ENCODE measurements at places on chromosomes 13 and 19.

DNA sequence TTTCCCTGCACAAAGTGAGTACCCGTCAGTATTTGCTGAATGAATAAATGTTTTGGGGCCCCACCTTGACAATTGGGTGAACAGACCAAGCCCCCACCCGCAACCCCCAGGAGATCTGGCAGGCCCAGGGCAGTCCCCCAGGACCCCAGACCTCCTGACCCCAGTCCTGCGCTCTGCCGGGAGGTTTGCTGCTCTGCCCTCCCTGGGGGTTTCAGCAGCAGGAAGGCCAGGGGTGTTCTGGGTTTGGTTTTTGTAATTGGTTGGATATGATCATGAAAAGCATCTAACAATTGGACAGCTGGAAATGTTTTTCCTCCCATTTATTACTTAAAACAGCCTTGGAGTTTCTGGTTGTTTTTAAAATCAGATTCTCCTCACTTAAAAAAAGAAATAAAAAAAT, 193.8 kb downstream of the URI1 start:
- DNase-seq, result no peak

DNA sequence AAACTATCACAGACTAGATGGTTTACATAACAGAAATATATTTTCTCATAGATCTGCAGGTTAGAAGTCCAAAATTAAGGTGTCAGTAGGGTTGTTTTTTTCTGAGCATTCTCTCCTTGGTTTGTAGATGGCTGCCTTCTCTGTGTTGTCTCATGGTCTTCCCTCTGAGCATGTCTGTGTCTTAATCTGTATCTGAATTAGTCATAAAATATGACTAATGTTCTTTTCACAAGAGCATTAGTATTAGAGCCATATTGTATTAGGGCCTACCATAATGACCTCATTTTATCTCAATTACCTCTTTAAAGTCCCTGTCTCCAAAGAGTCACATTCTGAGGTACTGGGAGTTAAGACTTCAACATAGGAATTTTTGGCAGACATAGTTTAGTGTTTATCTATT, 77.2 kb upstream of the OBI1 start:
- DNase-seq, result no peak

DNA sequence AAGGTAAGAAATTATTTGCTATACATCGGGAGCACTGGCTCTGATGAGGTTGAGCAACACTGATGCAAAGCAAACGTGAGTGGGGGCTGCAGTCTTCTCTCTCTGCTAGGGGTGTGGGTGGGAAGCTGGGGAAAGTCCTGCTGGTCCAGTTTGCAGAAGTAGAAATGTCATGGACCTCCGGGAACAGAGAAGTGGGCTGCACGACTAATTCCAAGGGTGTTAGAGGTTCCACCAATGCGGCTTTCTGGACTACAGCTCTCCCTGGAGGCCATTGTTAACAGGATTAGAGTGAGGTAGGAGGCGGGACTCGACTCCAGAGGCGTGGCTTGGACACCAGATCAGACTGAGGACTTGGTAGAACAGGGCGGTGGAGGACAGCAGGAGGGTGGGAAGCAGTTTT, 5.7 kb upstream of the FBXO27 start:
- DNase-seq, result no peak

- DNase-seq, result no peak
These were observed 27.5 kb downstream of the HSPH1 start for GRCh38 chr13:31134039-31134711.

- DNase-seq, result no peak
These were observed 23.6 kb downstream of the CEACAM8 start for GRCh38 chr19:42571116-42571515.
